ENCODE measurements at places on chromosomes 7 and 10.

DNA sequence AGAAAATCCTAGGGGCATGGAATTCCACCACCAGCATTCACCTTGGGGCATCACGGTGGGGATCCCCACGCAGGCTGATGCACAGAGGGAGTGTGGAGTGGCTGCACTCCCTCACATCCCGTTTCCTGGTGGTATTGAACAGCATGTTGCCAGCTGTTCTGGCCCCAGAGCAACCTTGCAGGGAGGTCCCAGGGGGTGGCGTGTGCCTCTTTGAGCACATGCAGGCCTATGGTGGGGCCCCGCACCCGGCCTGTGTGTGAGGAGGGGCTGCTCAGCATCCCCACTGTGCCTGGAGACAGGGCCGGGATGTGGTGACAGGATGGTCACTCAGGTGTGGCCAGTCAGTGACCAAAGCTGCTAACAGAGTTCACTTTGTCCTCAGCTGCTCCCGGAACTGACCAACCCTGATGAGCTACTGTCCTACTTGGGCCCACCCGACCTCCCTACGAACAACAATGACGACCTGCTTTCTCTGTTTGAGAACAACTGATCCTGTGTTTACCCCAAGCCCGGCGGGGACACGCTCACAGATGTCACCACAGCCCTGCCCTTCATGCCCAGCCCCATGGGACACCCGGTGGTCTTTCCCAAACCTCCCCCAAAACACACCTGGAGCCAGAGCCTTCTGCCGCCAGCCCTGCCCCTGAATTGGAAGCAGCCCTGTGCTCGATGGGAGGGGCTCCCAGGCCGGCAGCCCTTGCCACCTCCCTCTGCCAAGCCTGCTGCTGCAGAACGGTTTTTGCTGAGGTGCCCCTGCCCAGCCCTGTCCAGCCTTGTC is 18.7 kb downstream of the ZMIZ2 start:
- no peak for DNase-seq

- no peak for DNase-seq
Measured at GRCh38 chr10:113609704-113610108, 54.1 kb downstream of the NRAP start.

- no peak for DNase-seq
Measured at GRCh38 chr10:77027576-77027975, 610.0 kb downstream of the KCNMA1 start.

GRCh38 chr10:58661902-58662301 is 149.2 kb downstream of the BICC1 start:
- DNase-seq = no peak

DNA sequence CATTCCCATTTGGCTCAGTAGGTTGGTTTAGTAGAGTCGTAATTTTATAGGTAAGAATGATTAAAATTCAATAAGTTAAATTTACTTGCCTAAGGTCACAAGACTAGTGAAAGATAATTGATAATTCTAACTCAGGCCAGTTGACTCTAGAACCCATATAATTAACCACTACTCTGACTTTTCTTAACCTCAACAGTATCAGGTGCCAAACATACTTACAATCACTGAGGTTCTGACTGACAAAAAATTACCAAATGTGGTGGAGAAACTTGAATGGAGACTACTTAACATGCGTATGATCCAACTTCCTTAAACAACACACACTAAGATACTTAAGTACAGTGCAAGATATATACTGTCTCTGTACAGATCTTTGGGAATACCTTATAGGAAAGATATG is 667.3 kb upstream of the SORCS1 start:
- no peak for DNase-seq

- DNase-seq = no peak
Measured at GRCh38 chr7:41674505-41675023, 28.3 kb downstream of the INHBA start.

GRCh38 chr10:125683821-125684220 is 858 bp upstream of the TEX36 start:
- no peak for DNase-seq

DNA sequence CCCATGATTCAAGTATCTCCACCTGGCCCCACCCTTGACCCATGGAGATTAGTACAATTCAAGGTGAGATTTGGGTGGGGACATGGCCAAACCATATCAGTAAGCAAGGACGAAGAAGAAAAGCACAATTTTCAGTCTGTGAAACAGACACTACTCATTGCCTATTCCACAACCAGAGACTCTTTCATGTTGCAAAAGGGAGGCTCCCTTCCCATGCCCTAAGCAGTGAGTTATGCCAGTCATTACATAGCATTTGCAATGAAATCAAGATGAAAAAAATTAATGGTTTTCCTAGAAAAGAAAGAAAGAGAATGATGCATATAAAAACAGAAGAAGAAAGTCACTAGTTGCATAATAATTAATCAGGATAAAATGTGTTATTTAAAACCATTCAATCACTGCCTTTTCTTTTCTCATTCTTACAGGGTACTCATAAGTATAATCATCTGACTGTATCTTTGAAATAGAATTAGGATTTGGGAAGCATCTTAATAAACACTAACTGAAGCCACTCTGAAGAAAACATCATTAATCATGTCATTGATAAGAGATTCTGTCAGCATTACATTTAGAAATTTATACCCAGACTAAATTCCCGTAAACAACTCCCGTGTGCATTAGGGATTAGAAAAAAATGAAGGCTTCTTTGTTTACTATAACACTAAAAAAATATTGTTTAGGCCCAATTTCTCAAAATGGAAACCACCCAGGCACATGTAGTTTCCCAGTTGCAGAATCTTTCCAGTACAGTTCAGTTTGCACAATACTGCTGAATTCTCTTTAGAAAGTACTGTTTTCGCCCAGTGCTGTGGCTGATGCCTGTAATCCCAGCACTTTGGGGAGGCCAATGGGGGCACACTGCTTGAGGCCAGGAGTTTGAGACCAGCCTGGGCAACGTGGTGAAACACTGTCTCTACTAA is 9.1 kb downstream of the PRPS1L1 start:
- DNase-seq = no peak

DNA sequence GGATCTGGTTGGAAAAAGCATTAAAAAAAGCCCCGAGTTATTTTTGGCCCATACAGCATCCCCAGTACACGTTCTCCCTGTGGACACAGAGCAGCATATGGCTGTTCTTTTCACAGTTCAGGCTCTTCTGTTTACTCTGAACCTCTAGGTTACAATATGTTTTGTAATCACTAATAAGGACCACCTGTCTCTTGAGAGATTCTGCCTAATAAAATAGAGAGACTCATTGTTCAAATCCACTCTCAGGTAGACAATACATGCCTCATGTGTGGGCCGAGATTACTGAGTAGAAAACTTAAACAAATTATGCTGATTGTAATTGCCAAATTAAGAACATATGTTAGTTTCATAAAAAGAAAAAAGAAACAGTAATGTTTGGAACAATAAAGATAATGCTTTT is 647.7 kb downstream of the GRM8 start:
- DNase-seq = no peak

- no peak for DNase-seq
Measured at GRCh38 chr7:41063116-41063515, 639.8 kb downstream of the INHBA start.

DNA sequence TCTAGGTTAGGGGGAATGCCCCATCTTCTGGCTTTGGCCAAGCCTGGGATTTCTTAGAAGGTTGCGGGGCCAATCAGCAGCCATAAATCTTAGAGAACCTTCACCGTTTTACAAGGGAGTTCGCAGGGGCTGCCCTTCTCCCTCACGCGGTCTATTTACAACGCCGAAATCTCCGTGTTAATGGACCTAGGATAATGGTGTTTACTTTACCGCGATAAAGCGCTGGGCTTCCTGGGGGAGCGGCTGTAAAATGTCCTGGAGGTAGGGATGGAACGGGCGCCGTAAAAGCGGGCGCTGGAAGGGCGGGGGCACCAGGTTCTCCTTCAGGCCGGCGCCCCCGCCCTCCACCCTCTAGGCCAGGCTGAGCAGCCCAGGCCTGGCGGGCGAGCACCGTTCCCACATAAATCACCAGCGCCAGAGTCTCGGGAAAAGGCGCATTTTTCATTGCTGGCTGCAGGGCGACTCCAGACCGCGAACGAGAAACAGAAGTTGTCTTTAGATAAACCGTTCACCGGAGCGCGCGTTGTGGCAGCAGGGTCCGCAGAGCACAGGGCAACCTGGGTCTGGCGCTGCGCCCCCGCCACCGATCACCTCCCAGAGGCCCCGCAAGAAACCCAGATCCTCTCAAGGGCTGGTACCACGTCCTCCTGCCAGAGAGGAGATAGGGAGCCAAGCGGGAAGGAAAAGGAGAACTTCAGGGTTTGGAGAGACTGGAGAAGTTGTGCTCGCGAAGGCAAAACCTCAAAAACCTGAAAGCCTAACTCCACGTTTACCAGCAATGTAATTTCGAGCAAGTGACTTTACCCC is 12.5 kb upstream of the NKX2-3 start:
- no peak for DNase-seq

- DNase-seq = no peak
Measured at GRCh38 chr10:12914111-12914510, 87.4 kb downstream of the CCDC3 start.

GRCh38 chr10:133438711-133439273 is 14.4 kb upstream of the SPRN start:
- DNase-seq = no peak

GRCh38 chr10:6141296-6142151 is 52.7 kb downstream of the RBM17 start:
- no peak for DNase-seq

Data from T-helper 9 cell (primary cell).